Left ventricle myocardium inferior (tissue), 1 donor: ENCODE measurements at places on chromosomes 7 and 10. TPM values are rescaled to one million over a fixed set of nuclear protein-coding genes. Genes with fewer than 3 reads are reported as not detected.

GRCh38 chr7:13849163-13849892 lies 140.1 kb downstream of the ETV1 start:
- H3K27ac ChIP-seq, result no peak overlapping the region
- no peak overlapping the region for H3K4me3 ChIP-seq
- no peak for DNase-seq
- H3K27me3 ChIP-seq, result no peaks in the 10 kb centered on the region

DNA sequence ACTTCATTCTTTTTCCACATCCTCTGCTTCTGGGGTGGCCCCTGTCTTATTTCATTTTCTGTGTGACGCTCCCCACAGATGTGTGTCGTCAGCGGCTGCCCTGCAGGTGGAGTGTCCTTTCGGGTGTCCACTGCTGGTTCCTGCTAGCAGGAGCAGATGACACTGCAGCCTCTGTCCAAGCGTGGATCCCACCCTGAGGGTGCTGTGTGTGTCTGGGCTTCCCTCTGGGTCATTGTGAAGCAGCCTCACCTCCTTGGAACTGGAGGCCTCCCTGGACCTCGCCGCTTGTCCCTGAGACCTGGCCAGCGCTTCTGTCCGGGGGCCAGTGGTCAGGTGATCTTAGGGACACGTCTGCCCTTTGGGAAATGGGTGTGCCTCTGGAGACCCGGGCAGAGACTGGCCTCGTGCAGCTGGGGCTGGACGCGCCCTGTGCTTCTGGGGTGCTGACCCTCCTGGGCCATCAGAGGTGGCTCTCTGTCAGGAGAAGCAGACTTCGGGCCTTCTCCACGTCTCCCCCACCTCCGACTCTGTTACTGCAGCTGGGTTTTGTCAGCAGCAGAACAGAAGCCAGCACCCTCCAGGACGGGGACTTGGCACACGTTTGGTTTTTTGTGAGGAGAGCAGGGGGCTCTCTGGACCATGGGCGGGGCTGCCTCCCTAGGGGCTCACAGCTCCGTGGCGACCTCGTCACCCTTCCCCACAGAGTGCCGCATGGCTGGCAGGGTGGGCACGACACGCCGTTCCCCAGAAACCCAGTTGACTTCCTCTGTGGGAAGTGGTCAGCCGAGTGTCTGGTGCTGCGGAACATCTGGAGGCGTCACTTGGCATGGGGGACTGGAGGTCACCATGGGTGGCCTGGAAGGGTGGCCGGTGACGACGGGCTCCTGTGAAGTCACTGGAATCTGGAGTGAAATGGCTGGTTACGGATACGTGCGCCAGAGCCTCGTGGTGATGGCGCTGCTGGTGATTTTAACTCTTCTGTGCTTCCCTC lies 48.4 kb downstream of the INPP5A start:
- H3K4me3 ChIP-seq, result peak overlapping the region; percentile 32
- peak overlapping the region; percentile 86 for H3K27ac ChIP-seq
- DNase-seq, result peak; percentile 53
- no peaks in the 10 kb centered on the region for H3K36me3 ChIP-seq
- H3K27me3 ChIP-seq, result no peaks in the 10 kb centered on the region
- peaks cover 86% of the 10 kb centered on the region for H3K4me1 ChIP-seq

DNA sequence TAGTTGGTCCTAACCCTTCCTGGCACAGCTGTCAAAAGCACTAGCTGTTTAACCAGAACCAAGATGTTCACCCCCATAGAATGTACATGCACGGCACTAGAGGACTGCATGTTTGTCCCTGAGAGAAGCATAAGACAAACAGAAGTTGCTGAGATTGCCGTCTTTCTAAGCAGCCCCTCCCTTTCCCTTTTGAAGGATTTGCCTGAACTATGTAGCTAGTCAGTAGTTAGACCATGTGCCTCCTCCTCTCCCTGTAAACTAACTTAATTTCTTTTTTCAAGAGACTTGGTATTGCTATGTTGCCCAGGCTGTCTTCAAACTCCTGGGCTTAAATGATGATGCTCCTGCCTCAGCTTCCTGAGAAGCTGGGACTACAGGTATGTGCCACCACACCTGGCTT lies 40.7 kb downstream of the TBC1D12 start:
- DNase-seq, result no peak
- H3K4me3 ChIP-seq, result no peak overlapping the region
- no peaks in the 10 kb centered on the region for H3K27me3 ChIP-seq

DNA sequence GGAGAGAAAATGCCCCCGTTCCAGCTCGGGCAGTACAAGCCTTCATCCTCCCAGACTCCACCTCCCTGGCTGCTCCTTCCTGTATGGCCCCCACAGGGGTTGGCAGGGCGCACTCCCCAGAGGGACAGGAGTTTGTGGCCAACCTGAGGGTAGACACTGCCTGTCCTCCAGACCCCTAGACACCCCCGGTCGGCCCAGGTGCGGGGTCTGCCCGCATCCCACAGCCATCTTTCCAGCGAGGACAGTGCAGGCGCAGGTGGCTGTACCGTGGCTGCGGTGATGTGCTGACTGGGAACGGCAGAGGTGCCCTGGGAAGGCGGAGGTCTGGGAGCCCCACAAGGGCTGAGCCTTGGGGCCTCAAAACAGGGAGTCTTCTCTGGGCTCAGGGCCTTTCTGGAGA lies 81.5 kb downstream of the LHPP start:
- H3K27me3 ChIP-seq, result no peaks in the 10 kb centered on the region
- peaks cover 18% of the 10 kb centered on the region for H3K4me1 ChIP-seq
- no peak for DNase-seq
- H3K4me3 ChIP-seq, result no peak overlapping the region

AKR1C4 gene
- total RNA-seq, result not detected

- H3K36me3 ChIP-seq, result no peaks in the 10 kb centered on the region
- H3K27me3 ChIP-seq, result no peaks in the 10 kb centered on the region
- peaks cover 29% of the 10 kb centered on the region for H3K4me1 ChIP-seq
- H3K4me3 ChIP-seq, result peak overlapping the region; percentile 99
- peak overlapping the region; percentile 99 for H3K27ac ChIP-seq
Measured at GRCh38 chr10:12042409-12042796, 206 bp downstream of the UPF2 start.

DNA sequence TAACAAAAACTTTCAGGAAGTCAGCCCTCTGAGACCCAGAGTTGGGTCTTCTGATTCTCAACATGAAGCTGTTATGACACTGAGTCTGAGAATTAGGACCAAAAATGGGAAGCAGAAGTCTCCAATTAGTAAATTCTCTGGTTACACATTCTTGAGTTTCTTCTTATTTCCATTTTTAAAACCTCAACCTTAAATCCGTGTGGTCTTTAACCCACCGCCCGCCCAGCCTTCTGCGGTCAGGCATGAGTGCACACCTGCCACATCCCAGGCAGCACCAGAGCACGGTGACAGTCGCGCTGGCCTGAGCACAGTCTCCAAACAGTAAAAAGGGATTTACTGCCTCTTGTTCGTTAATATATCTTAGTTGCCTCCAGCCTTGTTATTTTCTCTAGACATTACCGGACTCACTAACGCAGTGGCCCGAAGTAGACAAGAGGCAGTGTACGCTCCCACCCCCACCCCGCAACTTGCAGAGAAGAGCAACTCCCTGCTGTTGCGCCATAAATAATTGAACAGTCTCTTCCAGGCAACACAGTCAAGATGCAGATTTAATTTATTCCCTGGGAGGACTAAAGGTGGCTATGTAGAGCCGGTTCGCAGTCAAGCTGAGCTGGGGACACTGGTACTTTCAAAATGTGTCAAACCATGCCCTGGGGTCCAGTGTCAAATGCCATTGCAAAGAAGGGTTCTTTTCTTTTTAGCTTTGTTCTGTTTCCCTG lies 147.0 kb upstream of the CELF2 start:
- no peaks in the 10 kb centered on the region for H3K36me3 ChIP-seq
- no peaks in the 10 kb centered on the region for H3K27me3 ChIP-seq
- peaks cover 35% of the 10 kb centered on the region for H3K4me1 ChIP-seq

DNA sequence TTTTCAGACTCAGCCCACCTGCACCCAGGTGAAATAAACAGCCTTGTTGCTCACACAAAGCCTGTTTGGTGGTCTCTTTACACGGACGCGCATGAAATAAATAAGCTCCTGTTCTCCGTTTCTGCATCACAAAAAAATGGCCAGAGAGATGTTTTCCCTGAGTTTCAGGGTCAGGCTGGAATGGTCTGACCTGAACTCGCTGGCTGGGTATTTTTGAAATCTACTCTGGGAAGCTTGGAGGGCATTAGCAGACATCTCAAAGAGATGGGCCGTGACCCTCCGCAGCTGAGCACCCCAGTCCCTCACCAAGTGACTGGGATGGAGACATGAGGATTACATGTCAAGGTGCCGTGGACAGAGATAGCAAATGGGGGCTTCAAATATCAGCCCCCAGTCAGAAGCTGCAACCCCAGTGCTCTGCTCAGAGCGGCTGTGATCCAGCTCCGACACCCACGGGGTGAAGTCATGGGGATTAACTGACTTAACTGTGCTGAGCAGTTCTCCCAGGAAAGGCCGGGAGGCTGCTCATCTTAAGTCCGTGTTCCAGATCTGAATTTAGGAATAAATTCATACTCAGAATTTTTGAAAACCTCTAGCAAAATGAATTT lies 22.3 kb downstream of the CALML5 start:
- no peaks in the 10 kb centered on the region for H3K4me1 ChIP-seq
- H3K4me3 ChIP-seq, result no peak overlapping the region
- no peak overlapping the region for H3K27ac ChIP-seq

- H3K36me3 ChIP-seq, result peaks cover 77% of the 10 kb centered on the region
- no peaks in the 10 kb centered on the region for H3K4me1 ChIP-seq
- DNase-seq, result no peak
- no peak overlapping the region for H3K27ac ChIP-seq
- H3K27me3 ChIP-seq, result no peaks in the 10 kb centered on the region
Measured at GRCh38 chr10:35058686-35059085, 31.5 kb downstream of the CUL2 start.

DNA sequence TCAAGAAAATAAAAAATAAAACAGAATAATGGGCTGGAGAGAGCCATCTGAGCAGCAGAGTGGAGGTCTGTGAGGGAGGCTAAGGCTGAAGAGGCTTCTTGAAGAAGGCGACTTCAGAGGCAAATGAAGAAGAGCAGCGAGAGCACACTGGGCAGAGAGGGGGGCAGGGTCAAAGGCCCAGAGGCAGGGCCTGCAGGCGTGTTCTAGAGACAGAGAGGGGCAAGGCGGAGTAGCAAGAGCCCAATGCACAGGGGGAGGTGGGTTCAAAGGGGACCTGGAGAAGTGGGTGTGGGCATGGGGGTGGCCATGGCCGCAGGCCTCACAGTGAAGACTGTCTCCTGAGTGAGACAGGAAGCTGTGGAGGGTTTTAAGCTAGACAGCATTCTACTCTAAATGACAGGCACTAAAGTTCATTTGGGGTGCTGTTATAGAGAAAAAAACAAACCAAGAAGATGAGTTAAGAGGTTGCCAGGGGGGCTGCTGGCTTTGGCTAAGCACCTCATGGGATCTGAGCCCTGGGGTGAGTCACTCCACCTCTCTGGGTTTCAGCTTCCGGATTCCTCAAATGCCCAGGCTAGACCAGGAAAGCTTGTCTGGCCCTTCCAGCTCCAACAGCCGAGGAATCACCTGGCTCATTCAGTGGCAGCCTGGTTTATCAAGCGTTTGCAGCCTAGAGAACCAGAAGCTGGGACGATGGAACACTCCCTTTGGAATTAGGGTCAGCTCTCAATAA lies 81.7 kb downstream of the DLG5 start:
- no peak for DNase-seq
- peaks cover 11% of the 10 kb centered on the region for H3K4me1 ChIP-seq
- H3K27me3 ChIP-seq, result no peaks in the 10 kb centered on the region
- no peak overlapping the region for H3K4me3 ChIP-seq

DNA sequence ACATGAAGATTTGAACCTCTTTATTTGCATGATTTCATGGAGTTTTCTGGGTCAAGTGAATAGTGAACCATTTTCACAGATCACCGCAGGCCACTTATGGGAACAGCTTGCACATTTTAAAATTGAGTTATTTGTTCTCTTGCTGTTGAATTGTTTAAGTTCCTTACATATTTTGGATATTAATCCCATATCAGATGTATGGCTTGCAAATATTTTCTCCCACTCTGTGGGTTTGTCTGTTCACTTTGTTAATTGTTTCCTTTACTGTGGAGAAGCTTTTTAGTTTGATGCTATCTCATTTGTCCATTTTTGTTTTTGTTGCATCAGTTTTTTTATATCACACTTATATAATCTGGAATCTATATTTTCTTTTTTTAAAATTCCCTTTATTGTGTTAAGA lies 14.1 kb upstream of the ZC3HAV1L start:
- DNase-seq, result no peak
- no peak overlapping the region for H3K4me3 ChIP-seq
- H3K4me1 ChIP-seq, result peaks cover 23% of the 10 kb centered on the region
- no peaks in the 10 kb centered on the region for H3K27me3 ChIP-seq
- H3K36me3 ChIP-seq, result peaks cover 90% of the 10 kb centered on the region

- no peak overlapping the region for H3K4me3 ChIP-seq
- no peaks in the 10 kb centered on the region for H3K27me3 ChIP-seq
- DNase-seq, result no peak
- H3K36me3 ChIP-seq, result peaks cover 4% of the 10 kb centered on the region
- H3K27ac ChIP-seq, result peak overlapping the region; percentile 85
Measured at GRCh38 chr10:80110986-80111385, 21.5 kb upstream of the PLAC9 start.

GRCh38 chr7:117972606-117973005 lies 99.4 kb upstream of the CTTNBP2 start:
- no peaks in the 10 kb centered on the region for H3K4me1 ChIP-seq
- H3K27me3 ChIP-seq, result no peaks in the 10 kb centered on the region
- DNase-seq, result no peak

- H3K27ac ChIP-seq, result peak overlapping the region; percentile 69
- H3K4me1 ChIP-seq, result peaks cover 35% of the 10 kb centered on the region
- DNase-seq, result no peak
- no peak overlapping the region for H3K4me3 ChIP-seq
- H3K36me3 ChIP-seq, result no peaks in the 10 kb centered on the region
Measured at GRCh38 chr10:3484306-3485056, 300.5 kb downstream of the KLF6 start.

DNA sequence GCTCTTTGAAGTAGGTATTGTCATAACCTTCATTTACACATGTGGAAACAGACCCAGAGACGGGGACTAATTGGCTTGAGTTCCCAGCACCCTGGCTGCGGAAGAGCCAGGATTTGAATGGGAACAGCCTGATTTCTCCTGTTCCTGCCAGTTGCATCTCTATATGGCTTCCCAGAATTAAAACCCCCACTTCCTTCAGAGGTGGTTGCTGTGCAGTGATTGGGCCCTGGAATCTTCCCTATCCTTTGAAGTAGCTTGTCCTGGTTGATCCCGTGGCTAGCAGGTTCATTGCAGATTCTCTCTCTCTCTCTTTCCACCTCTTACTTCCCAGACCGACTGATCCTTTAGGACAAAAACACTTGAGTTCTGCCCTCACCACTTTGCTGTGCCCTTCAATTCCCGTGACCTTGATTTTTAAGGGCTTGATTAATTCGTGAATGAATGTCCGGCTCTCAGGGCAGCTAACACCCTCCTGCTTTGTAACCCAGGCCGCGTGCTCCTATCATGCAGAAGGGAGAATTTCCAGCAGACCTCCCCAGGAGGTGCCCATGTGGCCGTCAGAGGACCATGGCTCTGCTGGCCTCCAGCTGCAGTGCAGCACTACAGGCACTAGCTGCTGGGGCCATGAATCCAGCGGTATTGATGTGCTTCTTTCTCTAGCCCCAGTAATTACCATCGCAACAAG lies 120.6 kb upstream of the AGK start:
- H3K27me3 ChIP-seq, result no peaks in the 10 kb centered on the region
- H3K4me3 ChIP-seq, result no peak overlapping the region
- H3K36me3 ChIP-seq, result no peaks in the 10 kb centered on the region

GRCh38 chr10:11337516-11337915 lies 273.9 kb downstream of the USP6NL start:
- H3K4me3 ChIP-seq, result no peak overlapping the region
- no peaks in the 10 kb centered on the region for H3K27me3 ChIP-seq
- H3K36me3 ChIP-seq, result peaks cover 10% of the 10 kb centered on the region

- H3K4me1 ChIP-seq, result no peaks in the 10 kb centered on the region
- no peak for DNase-seq
Measured at GRCh38 chr7:99194301-99194700, 13.6 kb downstream of the KPNA7 start.

- no peak for DNase-seq
- no peaks in the 10 kb centered on the region for H3K4me1 ChIP-seq
- H3K27me3 ChIP-seq, result no peaks in the 10 kb centered on the region
- no peaks in the 10 kb centered on the region for H3K36me3 ChIP-seq
Measured at GRCh38 chr7:145036604-145037405, 201.0 kb upstream of the TPK1 start.
